NCI-H1694 (cell line): ENCODE measurements at places on chromosomes 12 and 14.

GRCh38 chr12:124829008-124829707 is 34.5 kb downstream of the SCARB1 start:
- DNase-seq, result no peak

- DNase-seq, result no peak
These were observed 30.7 kb upstream of the MANSC4 start for GRCh38 chr12:27810756-27811155.

DNA sequence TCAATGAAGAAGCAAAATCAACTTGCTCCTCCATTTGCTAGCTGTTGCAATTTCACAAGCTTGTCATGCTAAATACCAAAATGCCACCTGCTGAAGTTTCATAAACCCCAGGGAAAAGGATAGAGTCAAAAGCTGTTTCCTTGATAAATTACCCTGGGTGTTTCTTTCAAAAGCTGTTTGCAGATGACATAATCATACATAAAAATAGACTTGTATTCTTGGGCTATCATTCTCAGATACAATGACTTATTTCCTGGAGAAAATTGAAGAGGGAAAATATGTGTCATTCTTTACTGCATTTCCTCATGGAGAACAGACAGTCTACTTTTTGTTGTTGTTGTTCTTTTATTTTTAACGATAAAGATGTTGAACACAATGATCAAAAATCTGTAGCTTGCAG is 119.2 kb downstream of the GALC start:
- no peak for DNase-seq

- DNase-seq, result no peak
These were observed 88.5 kb downstream of the GPR135 start for GRCh38 chr14:59376686-59377085.

GRCh38 chr14:106850913-106851825 is 1324.8 kb downstream of the TMEM121 start:
- no peak for DNase-seq

GRCh38 chr12:1591034-1591433 is 3.3 kb downstream of the FBXL14 start:
- no peak for DNase-seq
